Activated CD4-positive, CD25-positive, alpha-beta regulatory T cell treated with anti-CD3 and anti-CD28 coated beads, Interleukin-2, amount 50 U/mL, for 72 hours (primary cell): ENCODE measurements at places on chromosomes 16 and 17.

DNA sequence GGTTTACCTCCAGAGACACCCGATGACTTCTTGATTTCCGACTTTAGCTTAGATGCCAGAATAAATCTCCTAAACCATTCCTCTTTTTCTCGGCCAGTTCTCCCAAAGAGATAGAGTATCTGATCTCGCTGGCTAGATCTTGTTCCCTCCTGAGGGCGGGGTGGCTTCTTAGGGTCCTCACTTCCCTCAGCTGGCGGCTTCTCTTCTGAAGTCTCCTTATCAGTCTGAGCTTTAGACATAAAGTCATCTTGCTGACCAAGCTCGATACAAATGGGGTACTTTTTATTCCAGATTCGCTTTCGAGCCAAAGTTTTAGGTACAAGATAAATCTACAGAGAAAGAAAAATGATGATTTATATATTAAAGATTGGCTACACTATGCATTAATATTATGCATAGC lies 63.6 kb upstream of the ERN1 start:
- DNase-seq = no peak

GRCh38 chr17:19996502-19996901 lies 12.7 kb upstream of the SPECC1 start:
- DNase-seq = no peak

- no peak for DNase-seq
Measured at GRCh38 chr17:64040206-64040605, 19.8 kb upstream of the ICAM2 start.

DNA sequence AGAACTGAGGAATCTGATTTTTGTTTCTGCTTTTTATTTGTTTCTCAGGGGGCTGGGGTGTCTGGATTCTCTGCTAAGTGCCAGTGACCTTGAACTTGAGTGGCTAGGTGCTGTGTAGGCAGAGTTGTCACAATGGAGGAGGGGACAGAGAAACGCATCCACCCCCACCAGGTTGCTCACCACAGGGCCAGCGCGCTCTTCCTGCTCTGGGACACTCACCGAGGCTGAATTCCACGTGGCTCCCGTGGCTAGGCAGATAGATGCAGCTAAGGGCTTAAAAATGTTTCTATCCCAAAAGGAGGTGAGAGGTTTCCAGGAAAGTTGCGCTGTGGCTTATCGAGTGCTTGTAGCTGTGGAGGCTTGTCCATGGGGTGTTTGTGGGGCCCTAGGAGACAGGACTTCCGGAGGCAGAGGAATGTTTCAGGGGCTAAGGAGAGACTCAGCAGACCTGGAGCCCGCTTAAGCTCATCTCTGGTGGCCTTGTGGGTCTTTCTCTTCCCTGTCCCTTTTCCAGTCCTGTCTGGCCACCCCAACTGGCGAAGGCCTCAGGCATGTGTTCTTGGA lies 36.8 kb downstream of the ADCY7 start:
- DNase-seq = peak; percentile 21

DNA sequence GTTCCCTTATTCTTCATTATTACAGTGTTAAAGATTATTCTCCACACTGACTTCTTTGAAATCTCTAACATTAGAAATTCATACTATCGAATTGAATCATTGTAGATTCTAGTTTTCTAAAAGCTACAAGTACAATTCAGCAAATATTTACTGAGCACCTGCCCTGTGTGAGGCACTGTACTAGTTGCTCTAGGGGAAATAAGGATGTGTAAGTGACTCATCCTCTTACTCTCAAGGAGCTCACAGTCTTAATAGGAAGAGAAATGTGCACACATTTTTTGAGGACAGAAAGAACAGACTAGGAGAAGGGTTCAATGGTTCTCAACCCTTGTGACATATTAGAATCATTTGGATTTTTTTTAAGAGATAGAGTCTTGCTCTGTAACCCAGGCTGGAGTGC lies 7.7 kb upstream of the SLFN12L start:
- DNase-seq = no peak

DNA sequence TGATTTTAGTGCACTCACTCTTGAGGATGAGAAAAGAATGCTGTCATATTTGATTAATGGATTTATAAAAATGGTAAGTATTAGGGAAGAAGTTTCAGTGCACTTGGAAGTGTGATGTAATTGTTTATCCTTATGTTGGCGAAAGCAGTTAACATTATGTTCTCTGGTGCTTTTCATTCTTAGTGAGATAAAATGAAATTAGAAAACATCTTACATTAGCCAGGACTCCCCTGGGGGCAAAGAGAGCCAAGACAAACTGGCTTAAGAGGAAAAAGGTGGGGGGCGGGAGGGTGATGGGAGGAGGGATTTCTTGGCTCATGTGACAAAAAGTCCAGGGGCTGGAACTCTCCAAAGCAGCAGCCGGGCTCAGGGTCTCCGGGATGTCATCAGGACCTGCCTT lies 73.2 kb downstream of the KNOP1 start:
- DNase-seq = no peak
